ENCODE measurements at places on chromosomes 11 and 22.

DNA sequence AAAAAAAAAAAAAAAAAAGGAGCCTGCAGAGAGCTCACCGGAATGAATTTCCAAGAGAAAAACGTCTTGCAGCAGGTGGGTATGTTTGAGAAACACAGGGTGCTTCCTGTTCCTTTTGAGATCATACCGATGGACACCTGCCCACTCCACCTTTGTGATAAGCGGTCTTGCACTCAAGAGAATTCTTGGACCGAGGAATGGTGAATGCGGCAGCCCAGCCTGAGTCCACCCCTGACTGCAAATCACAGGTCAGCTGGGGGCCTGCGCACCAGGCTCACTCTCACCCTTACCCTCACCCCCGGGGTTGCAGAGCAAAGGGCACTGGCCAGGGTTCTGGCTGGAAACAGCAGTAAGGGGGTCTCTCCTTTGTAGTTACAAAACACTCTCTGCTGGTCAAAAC, 16.8 kb upstream of the TEF start:
- no peak for DNase-seq

DNA sequence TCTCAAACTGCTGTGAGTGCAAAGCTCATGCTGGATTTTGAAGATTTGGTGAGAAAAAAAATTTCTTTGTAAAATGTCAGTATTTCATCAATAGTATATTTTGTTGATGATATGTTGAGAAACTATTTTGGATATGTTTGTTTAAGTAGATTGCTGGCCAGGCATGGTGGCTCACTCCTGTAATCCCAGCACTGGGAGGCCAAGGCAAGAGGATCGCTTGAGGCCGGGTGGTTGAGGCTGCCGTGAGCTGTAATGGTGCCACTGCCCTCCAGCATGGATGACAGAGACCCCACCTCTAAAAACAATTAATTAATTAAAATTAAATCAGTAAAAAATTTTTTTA, 6.9 kb upstream of the IFITM3 start:
- no peak for DNase-seq

DNA sequence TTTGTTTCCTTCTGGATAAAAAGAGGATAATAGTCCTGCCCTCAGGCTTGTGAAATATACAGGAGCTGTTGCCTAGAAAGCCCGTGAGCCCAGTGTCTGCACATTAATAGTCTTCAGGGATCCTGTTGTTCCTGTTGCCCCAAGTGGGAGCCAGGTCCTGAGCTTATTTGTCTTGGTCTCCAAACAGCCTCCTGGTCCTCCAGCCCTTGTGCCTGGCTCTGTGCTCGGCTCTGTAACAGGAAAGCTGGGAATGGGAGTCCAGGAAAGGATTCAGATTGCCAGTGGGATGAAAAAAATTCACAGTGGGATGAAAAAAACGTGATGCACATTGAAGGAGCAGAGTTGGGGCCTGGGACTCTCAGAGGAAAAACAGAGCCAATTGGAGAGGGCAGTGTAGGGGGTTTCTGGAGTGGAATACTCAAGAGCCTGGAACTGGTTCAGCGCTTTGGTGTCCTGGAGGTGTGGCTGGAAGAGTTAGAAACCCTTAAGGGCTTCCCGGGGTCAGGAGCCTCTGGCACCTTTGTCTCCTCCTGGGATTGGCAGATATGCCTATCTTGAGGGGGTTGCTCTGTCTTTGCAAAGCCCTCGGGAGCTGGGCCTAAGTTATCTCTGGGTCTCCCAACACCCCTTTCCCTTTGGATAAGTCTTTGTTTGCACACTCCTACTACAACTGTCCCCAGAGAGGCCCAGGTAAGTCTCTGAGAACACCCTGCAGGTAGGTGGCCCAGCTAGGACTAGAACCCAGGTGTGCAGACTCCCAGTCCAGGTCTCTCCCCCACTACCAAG, 2.3 kb upstream of the INPPL1 start:
- DNase-seq: no peak

DNA sequence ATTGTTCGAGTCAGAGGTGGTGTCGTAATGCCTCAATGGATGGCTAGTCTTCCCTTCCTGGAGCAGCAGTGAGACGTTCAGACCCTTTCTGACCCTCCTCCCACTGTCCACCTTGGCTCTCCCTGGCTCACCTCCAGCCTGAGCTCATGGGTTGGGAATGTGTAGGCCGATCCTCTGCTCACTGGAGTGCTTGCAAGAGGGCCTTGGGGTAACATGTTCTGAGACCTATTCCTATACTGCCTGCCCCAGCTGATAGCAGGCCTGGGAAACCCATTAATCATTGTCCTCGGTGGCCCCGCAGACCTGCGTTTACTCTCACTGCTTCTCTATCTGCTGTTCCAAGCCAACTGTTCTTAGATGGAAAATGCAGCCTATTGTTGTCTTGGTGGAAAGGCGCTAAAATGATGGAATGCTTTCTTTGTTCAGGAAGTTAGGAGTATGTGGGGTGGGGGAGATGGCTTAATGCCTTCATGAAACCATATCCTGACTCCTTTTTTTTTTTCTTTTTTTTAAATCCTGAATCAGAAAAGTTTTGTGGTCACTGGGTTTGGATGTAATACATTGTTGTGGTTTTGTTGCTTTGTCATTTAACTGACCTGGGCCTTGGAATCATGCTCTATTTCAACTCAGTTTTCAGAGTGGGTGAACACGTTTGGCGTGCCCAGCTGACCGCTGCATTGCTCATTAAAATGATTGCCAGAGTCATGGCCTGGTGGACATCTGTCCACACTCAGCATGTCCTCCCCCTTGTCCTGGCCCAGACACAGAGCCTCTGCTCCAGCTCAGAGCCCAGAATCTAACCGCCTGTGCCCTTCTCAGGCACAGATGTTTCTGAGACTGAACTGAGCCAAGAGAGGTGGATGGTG, 72.5 kb downstream of the MICAL2 start:
- DNase-seq: no peak

DNA sequence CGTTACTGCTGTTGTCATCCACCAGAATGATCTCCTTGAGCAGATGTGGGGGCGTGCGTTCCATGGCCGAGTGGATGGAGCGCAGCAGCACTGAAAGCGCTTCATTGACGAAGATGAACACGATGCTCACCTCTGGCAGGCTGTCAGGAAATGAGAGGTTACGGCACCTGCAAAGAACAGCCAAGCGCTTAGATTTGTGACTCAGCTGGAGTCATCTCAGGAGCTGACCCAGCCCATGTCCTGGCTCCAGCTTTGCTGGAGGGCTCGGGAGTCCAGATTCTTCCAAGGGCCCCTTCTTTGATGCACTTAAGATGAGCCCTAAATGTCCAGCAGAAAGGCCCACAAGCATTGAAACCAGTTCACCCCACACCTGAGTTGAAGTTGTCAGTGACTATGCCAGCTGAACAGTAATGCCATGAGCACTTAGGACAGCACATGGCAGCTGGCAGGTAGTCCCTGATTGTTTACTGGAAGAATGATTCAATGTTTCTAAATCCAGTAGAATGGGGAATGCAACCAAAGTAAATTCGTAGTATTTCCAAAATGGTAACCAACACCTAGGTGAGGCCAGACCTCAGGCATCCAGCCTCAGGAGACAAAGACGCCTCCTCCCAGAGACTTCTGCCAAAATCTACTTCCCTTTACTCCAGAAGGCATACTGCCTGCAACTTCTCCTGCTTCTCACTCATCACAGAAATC, 79.7 kb upstream of the CSNK2A3 start:
- no peak for DNase-seq

DNA sequence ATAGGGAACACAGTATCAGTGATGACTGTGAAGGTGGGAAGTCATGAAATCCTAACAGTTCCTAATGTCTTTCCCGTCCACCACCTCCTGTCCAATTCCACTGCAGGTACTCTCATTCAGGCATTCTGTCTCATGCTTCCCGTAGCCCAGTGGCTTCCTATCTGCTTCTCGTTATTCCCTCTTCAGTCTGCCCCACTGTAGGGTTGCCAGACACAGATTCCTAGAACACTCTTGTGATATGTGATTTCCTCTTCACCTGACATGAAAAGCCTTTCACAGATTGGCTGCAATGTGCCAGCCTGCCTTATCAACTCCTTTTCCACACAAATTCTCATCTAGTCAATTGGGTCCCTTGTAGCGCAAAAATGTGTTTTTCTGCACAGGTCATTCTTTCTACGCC, 49.0 kb downstream of the C2CD3 start:
- DNase-seq: no peak

DNA sequence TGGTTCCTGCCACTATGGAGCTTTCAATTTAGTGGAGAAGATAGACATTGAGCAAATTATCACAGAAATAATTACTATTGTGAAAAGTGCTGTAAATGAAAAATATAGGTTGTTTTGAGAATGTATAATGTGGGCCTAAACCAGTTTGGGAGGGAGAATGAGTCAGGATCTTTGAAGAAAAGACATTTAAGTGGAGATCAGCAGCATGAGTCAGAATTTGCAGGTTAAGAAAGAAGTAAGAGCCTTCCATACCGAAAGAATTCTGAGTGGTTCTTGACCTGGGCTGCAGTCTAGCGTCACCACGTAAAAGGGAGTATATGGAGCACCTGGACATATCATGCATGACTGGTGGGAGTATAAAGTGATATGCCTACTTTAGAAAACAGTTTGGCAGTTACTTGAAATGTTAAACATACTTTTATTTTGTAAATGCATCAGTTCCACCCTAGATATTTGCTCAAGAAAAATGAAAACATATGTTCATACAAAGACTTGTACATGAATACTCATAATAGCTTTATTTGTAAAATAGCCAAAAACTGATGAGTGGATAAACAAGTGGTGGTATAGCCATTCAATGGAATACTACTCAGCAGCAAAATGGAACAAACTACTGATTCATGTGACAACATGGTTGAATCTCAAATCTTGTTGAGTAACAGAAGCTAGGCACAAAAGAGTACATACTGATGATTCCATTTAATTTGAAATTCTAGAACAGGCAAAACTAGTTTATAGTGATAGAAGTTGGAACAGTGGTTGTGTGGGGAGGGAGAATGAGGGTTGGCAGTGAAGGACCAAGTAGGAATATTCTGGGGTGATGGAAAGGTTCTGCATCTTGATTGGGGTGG, 99.2 kb downstream of the STIM1 start:
- no peak for DNase-seq

DNA sequence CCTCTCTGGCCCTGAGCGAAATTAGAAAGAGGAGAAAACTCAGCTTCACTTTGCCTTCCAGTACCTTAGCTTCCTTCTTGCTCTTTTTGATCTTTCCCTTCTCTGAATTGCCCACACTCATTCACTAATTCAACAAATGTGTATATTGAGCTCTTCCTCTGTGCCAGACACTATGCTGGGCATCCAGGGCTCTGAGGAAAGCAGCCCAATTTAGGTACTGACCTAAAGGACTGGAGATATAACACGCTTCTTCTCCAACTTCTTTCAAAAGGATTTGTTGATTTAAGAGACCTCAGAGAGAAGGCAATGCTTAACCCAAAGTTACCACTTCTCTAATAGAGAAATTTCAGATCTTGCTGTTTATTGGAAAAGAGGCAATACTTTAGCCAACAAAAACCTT, 103.6 kb downstream of the TMPRSS5 start:
- DNase-seq: no peak

DNA sequence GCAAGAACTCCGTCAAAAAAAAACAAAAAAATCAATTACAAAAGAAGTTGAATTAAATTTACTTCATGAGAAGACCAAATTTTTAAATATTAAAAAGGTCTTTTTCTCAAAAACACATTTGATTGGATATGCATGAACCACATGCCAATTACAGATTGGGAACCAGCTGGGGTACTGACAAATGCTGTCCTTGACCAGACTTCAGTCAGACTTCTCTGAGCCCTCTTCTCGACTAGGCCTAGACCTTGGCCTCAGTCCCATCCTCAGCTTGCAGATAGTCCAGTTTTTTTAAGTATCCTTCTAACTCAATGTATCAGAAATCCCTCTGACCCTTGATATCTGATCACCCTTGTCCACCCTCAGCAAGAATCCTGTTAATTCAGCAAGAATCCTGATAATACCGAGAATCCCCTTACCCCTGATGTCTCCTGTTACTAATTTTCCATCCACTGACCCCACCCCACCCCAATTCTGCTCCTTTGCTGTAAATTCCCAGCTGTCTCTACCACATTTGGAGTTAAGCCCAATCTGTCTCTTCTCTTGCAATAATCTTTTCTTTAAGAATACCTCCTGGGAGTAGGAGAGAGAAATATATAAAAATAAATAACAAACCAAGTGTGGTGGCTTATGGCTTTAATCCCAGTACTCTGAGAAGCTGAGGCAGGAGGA, 30.9 kb downstream of the OR4D9 start:
- no peak for DNase-seq

DNA sequence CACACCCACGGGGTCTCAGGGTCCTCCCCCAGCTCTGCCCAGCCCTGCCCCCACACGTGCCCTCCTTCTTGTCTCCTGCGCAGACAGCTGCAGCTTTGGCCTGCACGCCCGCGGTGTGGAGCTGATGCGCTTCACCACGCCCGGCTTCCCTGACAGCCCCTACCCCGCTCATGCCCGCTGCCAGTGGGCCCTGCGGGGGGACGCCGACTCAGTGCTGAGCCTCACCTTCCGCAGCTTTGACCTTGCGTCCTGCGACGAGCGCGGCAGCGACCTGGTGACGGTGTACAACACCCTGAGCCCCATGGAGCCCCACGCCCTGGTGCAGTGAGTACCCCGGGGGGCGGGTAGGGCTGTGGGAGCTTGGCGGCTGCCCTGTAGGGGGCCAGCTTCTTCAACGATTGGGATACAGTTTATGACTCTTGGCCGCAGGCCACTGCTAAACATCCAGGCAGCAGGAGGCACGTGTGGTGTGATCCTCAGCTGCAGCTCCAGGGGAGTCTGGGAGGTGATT, 30.8 kb downstream of the ST14 start:
- DNase-seq: no peak

GRCh38 chr11:67998150-67999045, 5.5 kb downstream of the UNC93B1 start:
- no peak for DNase-seq

- DNase-seq: no peak
Observed at GRCh38 chr11:131488238-131488637, 117.8 kb downstream of the NTM start.

DNA sequence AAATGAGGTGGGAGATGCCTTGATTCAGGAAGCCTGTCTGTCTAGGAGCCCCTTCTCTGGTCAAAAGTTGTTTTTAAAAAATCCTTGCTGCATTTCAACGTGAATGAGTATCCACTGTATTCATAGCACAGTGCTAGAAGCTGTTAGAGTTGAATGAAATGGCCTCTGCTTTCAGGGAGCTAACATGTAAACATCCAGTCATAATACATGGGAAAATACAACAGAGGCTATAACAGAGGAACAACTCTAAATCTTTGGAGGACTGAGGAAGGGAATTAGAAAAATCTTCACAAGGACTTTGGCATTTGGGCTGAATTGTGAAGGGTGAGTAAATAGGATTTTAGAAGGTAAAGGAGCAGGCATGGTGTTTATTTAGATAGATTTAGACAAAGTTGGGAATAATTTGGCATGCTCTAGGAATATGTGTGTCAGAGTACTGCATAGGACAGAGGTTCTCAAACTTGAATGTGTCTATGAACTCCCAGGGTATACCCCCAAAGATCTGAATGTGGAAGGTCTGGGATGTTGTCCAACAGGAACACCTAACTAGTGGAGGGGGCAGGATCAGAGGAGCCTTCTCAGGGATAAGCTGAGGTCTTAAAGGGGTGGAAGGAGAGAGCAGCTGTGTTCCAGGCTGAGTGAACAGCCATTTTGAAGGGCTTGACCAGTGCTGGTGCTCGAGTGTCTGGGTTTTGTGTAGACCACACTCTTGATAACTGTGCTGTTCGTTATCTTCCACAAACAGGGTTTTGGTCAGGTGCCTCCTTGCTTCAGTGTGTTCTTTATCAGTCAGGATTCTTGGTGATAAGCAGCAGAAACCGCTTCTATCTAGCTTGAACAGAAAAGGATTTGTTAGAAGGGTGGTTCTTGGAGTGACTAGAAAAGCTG, 12.7 kb downstream of the SREBF2 start:
- no peak for DNase-seq

GRCh38 chr22:21726650-21727049, 8.9 kb downstream of the YPEL1 start:
- no peak for DNase-seq

All from foreskin melanocyte (primary cell).